ENCODE measurements at places on chromosomes 4 and X.

- no peak for DNase-seq
Measured at GRCh38 chr4:30808276-30808675, 88.1 kb downstream of the PCDH7 start.

- DNase-seq, result no peak
Measured at GRCh38 chr4:144360146-144360793, 219.8 kb upstream of the GYPA start.

- DNase-seq, result peak; percentile 67
Measured at GRCh38 chr4:40622913-40623312, 6.8 kb downstream of the RBM47 start.

- DNase-seq, result no peak
Measured at GRCh38 chr4:107736037-107736436, 16.0 kb upstream of the PAPSS1 start.

DNA sequence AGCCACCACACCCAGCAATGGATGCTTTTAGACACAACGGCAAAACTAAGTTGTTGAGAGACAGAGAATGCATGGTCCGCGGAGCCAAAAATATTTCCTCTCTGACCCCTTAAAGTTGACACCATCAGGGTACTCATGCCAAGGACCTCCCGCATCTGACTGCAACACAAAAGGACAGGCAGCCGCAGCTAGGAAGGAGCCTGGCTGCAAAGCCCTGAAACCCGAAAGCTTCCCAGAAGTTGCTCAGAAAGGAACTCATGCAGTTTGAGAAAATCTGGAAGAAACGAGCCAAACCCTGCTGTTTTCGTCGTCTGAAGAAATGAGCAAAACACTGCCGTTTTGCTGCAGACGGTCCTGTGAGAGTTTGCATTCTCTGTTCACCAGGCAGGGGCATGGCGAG lies 16.5 kb downstream of the DHRSX start:
- DNase-seq, result no peak

GRCh38 chr4:106996490-106996889 lies 39.6 kb downstream of the DKK2 start:
- DNase-seq, result no peak

GRCh38 chrX:151828439-151829080 lies 84.1 kb upstream of the MAGEA4 start:
- DNase-seq, result no peak

- DNase-seq, result no peak
Measured at GRCh38 chr4:10806953-10807645, 122.5 kb upstream of the CLNK start.

GRCh38 chrX:76183289-76184049 lies 10.6 kb downstream of the PBDC1 start:
- peak; percentile 54 for DNase-seq

- no peak for DNase-seq
Measured at GRCh38 chr4:8591626-8592365, 769 bp upstream of the CPZ start.

DNA sequence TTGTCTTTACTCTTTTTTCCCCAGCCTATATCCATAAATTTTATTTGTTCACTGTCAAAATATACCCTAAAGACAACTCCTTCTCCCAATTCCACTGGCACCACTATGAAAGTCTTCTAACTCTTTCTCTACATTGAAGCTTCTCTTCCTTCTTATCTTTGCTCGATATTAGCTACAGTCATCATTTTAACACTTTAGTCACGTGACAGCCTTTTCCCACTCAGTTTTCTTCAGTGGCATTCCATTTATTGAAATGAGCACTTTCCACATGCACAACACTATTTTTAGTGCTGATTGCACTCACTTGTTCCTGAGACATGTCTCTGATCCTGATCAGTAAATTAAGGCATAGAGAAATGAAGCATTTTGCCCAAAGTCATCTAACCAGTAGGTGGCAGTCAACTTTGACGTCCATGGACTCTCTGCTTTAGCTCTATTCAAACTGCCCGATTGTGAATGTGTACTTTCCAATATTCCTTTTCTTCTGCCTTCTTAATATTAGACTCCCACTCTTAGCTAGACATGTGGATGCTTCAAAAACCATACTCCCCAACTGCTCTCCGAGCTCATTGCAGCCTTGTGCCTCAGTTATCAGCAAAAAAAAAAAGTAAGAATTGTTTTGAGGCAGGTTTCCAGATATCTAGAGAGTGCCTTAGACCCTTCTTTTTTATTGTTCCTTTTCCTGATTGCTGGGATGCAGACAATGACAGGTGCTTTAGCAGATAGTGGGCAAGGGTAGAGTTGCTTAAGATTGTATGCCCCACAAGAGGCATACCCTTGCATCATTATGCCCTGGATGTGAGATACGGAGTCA lies 394.4 kb upstream of the ADGRL3 start:
- no peak for DNase-seq

DNA sequence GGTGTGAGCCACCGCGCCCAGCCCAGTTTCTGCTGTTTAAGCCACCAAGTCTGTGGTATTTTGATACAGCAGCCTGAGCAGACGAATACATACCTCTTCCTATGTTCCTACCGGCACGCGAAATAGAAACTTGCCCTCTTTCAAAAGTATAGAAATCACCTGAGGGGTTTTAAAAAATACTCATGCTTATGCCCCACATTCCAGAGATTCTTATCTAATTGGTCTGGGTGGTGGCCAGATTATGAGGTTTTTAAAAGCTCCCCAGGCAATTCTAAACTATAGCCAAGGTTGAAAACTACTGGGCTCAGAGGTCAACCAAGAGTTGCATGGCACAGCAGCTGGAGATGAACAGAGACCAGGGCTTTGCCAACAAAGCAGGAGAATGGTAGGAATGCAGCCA lies 24.9 kb upstream of the HUWE1 start:
- no peak for DNase-seq

DNA sequence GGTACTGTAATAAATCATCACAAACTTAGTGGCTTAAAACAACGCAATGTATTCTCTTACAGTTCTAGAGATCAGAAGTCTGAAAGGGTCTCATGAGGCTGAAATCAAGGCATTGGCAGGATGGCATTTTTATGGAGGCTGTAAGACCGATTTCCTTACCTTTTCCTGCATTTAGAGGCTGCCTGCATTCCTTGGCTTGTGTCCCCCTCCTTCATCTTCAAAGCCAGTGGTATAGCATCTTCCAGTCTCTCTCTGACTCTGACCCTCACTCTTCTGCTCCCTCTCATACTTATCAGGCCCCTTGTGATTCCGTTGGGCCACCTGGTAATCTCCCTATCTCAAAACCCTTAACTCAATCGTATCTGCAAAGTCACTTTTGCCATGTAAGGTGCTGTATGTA lies 258.2 kb upstream of the JADE1 start:
- DNase-seq, result no peak

GRCh38 chr4:13162886-13163285 lies 321.3 kb downstream of the RAB28 start:
- DNase-seq, result peak; percentile 23

DNA sequence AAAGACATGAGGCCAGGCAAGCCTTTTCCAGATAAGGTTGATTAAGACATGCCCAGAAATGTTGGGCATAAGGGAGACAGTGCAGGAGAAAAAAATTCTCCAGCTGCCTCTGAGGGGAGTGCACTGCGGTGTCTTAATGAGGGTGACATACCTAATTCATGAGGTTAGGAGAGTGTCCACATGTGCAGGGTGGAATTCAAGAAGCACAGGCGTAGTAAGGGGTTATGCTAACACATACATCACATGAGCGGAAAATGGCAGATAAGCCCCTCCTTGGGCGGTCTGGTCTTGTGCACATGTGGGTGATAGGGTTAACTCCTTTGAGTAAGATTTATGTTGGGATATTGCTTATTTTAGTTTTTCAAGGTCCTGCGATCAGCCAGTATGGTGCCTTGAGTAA lies 122.4 kb downstream of the PHKA2 start:
- no peak for DNase-seq

DNA sequence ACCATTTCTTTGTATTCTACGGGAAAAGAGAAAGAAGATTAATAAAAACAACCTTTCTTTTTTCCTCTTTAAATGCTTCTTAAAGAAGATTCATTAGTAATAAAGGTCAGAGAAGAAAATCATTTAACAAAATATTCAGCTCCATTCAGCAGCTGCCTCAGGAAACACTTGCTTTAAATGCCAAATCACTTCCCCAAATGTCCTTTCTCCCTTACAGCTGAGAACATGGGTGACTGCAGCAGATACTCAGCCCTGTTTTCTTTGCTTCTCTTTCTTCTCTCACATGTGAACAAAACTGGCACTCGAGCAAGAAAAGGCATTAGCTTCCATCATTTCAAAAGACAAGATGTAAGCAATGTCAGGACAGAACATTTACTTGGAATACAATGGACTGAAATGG lies 120.2 kb downstream of the INPP4B start:
- DNase-seq, result no peak

DNA sequence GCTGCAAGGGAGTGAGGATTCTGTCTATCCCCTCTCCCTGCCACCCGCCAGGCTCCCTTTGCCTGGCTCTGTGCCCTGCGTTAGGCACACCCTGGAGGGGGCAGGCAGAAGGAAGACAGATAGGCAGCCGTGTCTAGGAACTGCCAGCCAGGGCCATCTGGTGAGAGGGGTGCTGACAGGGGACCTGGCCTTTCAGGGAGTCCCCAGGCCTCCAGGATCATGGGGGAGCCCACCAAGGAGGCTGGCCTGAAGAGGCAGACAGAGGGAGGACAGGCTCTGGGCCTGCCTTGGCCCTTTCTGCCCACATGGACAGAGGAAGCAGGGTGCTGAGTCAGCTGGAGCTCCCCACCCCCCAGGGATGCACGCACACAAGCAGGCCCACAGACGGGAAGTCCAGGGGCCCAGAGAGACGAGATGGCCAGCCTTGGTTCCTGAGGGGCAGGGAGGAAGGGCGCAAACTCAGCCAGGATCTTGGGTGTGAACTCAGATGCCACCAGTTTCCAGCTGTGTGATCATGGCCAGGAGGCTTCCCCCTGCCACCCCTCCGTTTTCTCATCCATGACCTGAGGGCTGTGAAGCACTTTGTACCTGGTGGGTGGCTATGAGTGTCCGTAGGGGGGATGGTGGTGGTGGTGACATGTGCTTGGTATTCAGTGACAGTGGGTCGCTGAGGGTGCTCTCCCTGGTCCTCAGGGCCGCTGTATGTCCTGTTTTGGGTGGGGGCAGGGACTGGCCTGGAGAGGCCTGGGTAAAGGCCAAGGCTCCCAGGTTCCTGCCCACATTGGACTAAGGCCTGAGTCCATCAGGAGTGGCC lies 1.8 kb downstream of the SH3BP2 start:
- DNase-seq, result no peak

GRCh38 chr4:40055511-40055862 lies 1.2 kb upstream of the N4BP2 start:
- DNase-seq, result no peak

DNA sequence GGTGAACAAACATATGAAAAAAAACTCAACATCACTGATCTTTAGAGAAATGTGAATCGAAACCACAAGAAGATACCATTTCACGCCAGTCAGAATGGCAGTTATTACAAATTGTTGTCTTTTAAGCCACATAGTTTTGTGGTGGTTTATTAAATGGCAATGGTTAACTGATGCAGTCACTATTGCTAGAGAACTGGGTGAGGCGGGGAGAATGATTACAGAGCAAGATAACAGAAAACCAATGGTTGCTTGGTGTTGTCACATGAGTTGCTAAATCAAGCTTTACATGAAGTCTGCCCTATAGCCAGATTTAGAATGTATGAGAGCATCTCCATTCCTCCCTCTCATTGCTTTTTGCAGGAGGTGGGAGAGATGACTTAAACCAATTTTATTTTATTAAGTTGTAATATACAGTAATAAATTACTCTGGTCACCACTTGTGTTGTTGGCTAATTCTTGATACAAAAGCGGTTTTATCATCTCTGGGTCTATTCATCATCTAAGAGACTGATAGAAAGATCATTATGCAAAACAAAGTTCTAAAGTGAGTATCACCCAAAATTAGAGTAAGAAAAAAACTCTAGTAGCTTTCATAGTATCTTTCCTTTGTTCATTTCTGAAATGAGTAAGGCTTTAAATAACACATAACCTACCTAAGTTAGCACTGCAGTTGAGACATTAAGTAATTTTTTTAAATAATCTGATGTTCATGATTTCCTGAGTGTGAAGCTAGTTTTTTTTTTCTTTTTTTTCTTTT lies 859.5 kb downstream of the STIM2 start:
- no peak for DNase-seq

DNA sequence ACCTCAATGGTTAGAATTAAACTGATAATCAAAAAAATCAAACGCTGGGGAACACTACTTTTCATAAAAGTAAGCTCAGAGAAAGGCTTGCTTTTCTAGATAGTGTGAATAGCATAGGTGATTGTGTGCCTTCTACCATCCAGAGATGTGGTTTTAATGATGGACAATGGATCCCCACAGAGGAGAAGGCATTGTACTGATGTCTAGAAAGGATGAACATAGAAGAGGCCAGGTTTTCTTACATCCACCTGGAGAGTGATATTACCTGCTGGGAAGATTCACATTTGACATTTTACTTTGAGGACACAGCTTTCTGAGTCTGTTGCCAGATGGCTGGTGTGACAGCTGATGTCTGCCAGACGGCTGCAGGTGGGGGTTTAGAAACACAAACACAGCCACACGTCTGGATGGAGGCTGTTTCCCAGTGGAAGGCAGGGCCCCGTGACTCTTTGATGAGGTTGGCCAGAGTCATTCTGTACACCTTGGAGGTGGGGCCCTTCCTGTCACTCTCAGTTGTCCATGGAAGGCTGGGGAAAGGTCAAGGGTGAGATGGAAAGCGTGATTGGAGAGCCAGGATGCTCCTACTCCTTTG lies 114.4 kb downstream of the PSAPL1 start:
- DNase-seq, result no peak

GRCh38 chr4:128827296-128827695 lies 17.8 kb downstream of the JADE1 start:
- no peak for DNase-seq

DNA sequence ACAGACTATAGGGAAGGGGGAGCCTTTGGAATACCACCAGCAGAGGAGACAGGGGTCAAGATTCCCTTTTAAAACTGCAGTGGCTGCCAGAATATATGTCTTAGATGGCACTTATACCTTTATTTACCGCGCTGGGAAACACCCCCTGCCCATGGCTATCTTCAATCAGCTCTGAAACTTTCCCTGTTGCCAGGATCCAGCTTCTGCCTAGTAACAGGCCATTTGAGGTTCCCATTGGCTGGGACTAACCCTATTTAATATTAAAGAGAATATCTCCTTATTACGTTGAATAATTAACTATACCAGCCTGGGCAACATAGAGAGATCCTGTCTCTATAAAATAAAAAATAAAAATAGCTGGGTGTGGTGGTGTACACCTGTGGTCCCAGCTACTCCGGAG lies 23.8 kb downstream of the SOWAHB start:
- no peak for DNase-seq

DNA sequence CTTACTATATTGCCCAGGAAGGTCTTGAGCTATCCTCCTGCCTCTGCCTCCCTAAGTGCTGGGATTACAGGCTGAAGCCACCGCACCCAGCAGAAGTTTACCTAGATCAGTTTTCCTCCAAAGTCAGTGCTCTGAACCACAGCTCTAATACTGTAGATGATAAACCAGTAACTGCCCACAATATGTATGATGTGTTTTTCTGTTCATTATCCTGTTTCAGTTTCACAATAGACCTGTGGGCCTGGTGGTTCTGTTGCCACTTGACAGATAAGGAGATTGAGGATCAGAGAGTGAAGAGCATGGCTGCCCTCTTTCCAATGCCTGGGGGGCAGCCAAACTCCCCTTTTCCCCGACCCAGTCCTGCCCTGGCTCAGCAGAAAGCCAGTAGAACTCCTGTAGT lies 87.0 kb downstream of the EFNB1 start:
- no peak for DNase-seq

- peak; percentile 95 for DNase-seq
Measured at GRCh38 chrX:47540754-47541538, 20.1 kb upstream of the ARAF start.

GRCh38 chr4:82648356-82648755 lies 86.6 kb upstream of the TMEM150C start:
- no peak for DNase-seq

Data from T47D (cell line).